ENCODE measurements at places on chromosomes 6 and 20.

GRCh38 chr6:79538106-79538971, 1.1 kb upstream of the LCA5 start:
- no peak for DNase-seq

GRCh38 chr6:44285552-44286284, 15.5 kb downstream of the TMEM151B start:
- DNase-seq = no peak

GRCh38 chr6:138109042-138109997, 2.1 kb upstream of the PERP start:
- peak; percentile 31 for DNase-seq

DNA sequence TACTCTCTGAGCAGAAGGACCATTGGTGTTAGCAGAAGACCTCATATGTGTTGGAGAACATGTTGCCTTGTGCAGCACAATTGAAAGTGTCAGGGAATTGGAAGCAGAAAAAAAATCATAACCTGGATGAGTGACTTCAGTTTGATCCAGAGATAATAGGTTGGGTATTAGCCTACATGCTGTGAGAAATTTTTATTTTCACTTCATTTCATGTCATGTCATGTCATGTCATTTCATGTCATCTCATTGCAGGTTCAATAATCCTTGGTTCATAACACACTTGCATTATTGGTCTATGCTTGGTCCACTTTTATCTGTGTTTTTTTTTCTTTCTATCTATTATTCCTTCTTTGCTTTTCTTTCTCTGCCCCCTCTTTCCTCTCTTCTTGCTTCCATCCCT, 34.3 kb downstream of the AKAP7 start:
- DNase-seq = no peak

DNA sequence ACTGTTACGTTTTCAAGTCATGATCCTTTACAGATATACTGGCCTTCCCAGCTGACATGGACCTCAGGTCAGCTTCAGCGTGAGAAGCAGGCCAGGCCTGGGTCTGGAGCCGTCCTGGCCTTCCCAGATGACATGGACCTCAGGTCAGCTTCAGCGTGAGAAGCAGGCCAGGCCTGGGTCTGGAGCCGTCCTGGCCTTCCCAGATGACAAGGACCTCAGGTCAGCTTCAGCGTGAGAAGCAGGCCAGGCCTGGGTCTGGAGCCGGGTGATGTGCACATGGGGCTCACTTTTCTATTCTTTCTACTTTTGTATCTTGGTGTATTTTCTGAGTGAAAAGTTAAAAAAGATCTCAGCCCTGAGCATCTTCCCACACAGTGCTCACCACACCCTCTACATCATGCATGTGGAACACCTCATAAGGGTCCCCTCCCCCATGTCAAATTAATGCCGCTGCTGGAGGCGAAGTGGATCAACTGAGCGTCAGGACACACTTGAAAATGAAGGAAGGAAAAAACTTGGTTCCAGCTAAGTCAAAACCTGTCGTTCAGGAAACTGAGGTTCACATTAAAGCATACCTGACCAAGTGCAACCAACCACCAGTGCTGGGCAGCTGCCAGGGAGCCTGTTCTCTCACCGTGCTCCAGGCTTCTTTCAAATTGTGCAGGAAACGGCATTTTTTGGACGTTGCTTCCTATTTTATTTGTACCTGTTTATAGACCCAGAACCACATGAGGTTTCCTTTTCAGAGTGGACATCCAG, 32.2 kb downstream of the KIF25 start:
- no peak for DNase-seq

GRCh38 chr20:56765172-56766073, 136.3 kb downstream of the TFAP2C start:
- DNase-seq = no peak

DNA sequence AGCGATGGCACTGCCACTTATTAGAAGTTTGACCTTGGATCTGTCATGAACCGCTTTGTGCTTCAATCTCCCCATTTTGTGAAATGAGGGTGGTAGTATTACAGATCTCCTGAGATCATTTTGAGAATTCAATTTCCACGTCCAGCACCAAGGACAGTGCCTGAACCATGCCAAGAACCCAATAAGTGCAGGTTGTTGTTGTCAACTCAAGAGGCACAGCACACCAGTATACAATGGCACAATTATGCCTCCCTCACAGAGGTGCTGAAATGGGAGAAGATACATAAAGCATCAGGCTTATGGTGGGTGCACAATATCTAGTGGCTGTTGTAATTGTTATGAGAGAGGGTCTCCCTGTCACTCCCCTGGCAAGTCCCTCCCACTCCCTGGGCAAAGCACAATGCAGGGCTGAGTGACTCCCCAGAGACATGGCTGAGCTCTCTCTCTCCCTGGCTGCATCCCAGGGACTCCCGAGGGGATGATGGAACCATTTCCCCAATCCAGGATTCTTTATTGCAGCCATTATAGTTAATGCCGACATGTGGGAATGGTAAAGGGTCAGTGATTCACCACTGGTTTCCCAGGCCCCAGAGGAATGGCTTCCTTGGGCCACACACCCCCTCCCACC, 78.7 kb downstream of the CDH22 start:
- DNase-seq = no peak

- no peak for DNase-seq
These were observed 240.3 kb downstream of the TPBG start for GRCh38 chr6:82603871-82604270.

- DNase-seq = no peak
These were observed 36.0 kb upstream of the FOXA2 start for GRCh38 chr20:22620342-22620741.

DNA sequence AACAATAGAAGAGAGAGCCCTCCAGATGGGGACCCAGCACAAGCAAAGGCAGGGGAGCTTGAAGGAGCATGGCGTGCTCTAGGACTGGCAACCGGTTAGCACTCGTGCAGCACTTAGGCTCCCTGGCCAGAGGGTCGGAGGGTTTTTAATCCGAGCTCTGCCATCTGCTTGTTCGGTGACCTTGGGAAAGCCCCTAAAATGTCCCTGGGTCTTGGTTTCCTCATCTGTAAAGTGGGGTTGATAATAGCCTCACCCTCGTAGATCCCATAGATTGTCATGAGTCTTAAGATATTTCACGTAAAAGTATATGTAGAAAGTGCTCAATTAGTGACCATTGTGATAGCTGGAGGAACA, 16.6 kb upstream of the HCK start:
- DNase-seq = no peak

DNA sequence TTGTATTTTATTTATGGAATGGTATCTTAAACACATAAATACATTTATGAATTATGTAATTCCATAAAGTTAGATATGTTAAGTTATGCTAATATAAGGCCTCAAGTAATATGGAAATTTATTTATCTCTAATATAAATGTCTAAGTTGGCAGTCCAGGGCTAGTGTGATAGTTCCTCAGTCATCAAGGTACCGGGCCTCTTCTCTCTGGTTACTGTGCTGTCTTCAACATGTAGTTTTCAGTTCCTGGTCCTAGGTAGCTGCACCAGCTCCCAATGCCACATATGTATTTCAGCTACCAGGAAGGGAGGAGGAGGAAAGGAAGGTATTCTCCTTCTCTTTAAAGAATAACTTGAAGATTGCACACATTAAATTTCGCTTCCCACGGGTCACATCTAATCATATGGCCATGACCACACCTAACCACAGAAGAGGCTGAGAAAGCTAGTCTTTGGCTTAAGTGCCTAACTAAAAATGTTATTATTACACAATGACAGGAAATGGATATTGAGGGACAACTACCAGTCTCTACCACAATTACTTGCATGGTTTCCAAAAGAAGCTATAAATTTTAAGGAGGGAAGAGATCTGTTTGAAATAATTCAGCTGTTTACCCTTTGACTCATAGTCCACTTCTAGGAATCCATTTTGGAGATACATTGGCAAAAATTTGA, 68.6 kb downstream of the BCKDHB start:
- DNase-seq = peak; percentile 11

DNA sequence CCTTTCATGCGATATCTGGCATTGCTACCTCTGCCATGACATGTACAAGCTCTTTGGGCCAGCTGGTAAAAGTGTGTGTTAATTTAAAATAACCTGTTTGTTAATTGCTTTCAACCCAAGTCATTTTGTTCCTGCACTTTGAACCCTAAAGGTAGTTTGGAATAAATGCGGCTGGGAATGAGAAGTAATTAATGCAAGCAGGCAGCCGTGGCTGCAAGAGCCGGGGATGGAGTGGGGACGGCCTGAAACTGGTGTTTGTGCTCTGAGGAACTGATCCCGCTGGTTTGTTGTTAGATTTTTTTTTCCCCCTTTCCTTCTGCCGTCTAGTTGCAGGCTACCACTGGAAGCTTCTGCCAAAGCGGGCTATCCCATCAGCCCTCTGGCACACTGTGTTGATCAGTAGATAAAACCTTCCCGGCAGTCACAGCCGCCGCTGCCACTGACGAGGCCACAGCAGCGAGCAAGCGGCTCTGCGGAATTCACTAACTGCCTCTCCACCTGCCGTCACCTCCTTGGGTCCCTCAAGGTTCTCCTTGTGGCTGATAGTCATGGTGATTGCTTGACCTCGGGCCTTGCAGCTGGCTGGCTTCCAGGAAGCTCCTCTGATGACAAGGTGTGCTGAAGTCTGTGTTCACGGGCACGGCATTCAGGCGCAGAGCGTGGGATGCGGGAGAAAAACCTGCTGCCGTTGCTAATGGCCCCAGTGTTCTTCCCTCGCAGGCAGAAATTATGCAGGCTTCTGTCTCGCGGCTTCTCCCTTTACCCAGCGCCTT, 315.9 kb downstream of the TFAP2A start:
- DNase-seq = no peak

GRCh38 chr6:25968769-25969168, 6.2 kb downstream of the TRIM38 start:
- no peak for DNase-seq

GRCh38 chr6:20840675-20841074, 306.4 kb downstream of the CDKAL1 start:
- DNase-seq = no peak

DNA sequence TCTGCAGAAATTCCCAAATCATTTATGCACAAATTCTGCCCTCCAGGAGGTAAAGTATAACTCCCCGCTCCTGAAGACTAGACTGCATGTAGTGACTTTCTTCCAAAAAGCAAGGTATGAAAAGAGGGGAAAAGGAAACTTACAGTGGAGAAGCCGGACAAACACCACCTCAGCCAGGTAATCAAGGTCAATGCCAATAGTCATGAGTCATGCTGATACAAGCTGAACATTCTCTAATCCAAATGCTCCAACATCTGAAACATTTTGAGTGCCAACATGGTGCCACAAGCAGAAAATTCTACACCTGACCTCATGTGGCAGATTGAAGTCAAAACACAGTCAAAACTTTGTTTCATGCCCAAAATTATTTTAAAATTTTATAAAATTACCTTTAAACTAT, 165.6 kb downstream of the FOXA2 start:
- DNase-seq = no peak

DNA sequence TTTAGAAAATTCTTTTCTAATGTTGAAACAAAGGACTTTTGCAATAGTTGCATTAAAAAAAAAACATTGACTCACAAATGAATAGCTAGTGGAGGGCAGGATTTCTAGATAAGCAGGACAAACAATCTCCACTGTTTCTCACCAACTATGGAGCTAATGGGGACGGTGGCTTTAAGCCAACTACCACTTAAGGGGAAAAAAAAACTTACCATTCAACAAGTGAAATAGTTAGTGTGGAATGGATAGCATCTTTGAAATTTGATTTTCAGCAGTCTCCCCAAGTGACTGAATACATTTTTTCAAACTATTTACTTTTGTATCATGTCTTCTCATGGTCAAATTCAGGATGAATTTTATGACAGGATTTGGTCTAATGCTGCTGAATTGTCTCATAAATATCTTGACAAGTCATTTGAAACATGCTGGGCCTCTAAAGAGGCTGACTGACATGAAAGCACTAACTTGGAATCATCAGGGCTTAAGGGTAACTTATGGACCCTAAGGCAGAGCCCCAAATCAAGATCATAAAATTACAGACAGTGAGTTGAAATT, 100.5 kb downstream of the EYA4 start:
- no peak for DNase-seq

GRCh38 chr6:114543696-114544095, 200.9 kb upstream of the HS3ST5 start:
- no peak for DNase-seq

DNA sequence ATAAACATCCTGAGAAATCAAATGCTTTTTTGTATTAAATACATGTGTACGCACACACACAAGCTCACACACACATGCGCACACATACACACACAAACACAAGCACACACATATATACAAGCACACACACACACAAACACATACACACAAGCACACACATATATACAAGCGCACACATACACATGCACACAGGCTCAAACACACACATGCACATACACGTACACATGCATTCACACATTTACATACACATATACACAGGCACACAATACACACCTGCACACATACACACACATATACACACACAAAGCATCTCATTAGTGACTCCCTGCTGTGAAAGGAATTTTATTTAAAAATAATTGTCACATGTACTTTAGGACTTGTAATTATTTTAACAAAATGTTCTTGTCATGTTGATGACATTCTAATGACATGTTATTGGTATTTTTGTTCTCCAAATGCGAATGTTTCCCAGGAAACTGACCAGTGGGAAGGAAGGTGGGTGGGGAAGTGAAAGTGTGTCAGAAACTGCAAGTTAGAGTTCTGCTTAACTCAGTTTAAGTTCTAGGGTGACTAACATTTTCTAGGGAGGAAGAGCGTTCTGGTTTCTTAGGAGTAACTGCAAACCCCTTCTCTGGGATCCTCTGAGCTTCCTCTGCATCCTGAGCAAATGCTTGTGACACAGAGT, 113.9 kb upstream of the ZNF217 start:
- DNase-seq = no peak

- no peak for DNase-seq
These were observed 2.7 kb downstream of the SDCBP2 start for GRCh38 chr20:1326031-1326930.

- DNase-seq = no peak
These were observed 2.5 kb downstream of the TAP1 start for GRCh38 chr6:32851025-32851424.

DNA sequence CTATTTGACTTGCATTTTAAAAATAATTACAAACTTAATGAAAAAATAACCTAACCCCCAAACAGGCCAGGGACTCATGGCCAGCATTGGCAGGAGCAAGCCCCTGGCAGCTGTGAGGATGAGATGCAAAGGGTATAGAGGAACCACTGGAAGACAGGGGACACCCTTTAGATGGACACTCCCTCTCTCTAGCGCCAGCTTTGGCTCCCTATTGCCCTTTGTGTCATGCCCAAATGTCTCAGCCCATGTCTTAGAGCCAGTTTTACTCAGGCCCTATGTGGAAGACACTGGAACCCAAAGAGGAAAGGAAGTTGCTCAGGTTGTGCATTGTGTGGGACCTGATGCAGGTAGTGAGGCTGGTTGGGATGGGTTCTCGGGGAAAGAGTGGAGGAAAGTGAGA, 34.9 kb upstream of the RSPO4 start:
- DNase-seq = no peak

GRCh38 chr6:109879521-109879920, 98.6 kb upstream of the GPR6 start:
- no peak for DNase-seq
